ENCODE measurements at places on chromosomes 2 and 18. TPM values are rescaled to one million over a fixed set of nuclear protein-coding genes. Genes with fewer than 3 reads are reported as not detected.

GRCh38 chr18:3679241-3679640, 229.3 kb downstream of the TGIF1 start:
- no peak for DNase-seq

DNA sequence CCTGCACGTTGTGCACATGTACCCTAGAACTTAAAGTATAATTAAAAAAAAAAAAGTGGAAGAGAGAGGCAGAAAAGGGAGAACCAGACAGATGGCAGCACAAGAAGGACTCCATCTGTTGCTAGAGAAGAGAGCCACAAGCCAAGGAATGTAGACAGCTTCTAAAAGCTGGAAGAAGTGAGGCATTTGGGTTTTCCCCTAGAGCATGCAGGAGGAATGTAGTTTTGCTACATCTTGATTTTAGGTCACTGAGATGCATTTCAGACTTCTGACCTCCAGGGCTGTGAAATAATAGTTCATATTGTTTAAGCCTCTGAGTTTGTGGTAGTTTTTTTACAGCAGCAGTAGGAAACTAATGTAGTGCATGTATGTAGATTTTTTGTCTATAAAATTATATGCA, 46.0 kb downstream of the CAVIN2 start:
- DNase-seq, result no peak

DNA sequence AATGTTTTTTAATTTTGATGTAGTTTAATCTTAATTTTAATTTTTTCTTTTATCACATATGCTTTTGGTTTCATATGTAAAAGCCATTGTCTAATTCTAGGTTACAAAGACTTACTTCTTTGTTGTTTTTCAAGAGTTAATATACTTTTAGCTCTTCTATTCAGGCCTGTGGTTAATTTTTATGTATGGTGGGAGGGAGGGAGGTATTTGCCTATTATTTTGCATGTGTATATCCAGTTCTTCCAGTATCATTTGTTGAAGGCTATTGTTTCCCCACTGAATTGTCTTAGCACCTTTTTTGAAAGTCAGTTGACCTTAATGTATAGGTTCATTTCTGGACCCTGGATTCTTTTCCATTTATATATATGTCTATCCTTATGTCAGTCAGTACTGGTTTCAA, 23.4 kb downstream of the USP14 start:
- DNase-seq, result no peak

DNA sequence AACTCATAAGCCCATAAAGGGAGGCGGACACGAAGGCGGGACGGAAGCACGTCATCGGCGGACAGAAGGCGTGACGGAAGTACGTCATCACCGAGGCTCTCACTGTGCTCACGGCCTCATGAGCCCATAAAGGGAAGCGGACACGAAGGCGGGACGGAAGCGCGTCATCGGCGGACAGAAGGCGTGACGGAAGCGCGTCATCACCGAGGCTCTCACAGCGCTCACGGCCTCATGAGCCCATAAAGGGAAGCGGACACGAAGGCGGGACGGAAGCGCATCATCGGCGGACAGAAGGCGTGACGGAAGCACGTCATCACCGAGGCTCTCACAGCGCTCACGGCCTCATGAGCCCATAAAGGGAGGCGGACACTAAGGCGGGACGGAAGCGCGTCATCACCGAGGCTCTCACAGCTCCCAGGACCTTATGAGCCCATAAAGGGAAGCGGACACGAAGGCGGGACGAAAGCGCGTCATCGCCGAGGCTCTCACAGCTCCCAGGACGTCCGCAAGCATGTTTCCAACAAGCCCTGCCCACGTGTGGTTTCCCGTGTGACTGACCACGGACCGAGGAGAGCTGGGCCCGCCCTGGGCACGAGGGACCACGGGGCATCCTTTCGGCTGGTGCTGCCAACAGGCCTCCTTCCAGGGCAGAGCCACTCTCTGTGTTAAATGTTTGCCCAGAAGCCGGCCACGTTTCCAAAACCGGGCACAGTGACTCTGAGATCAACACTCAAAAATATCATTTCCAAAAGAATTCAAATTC, 182.7 kb upstream of the SALL3 start:
- DNase-seq, result no peak

DNA sequence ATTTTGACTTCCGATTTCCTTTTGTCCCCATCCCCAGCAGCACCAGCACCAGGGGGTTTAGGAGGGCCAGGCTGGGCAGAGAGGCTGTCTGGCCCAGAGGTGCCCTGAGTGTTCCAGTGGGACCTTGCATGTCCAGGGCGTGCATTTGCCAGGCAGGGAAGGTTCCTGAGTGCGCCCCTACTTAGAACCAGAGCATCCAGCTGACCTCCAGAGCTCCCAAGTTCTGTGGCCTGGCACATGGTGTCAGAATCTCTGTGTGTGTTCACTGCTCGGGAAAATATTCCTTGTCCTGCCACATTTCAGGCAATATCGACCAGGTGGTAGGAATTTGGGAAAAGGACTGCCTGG, 5.5 kb downstream of the SIX3 start:
- no peak for DNase-seq

The EIF5B gene
- total RNA-seq, result 50.5 TPM

- no peak for DNase-seq
Measured at GRCh38 chr2:106205488-106205887, 11.4 kb upstream of the UXS1 start.

GRCh38 chr2:64982311-64982857, 6.8 kb upstream of the SLC1A4 start:
- no peak for DNase-seq

The CD28 gene
- not detected for total RNA-seq

DNA sequence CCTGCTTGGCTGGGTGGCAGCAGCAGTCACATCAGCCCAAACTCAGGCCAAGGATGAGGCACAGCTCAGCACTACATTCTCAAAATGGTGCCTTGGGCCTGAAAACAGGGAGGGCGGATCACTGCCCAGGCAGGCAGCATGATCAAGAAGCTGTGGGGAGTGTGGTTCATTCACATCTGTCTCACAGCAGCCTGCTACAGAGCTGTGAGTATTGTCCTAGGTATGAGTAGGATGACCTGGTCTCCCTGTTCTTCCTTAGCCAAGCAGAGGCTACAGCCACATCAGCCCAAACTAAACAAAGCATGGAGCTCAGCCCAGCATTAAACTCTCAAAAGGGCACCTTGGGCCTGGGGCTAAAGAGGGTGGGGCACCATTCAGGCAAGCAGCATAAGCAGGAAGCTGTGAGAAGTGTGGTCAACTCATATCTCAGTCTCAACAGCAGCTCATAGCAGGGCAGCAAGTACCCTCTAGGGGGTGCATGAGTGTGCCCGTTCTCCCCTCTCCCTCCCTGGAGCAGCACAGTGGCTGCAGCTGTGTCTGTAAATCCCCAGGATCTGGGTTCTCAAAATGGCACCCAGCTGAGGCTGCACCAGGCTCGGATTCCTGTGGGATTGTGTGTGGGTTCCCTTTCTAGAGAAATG, 139.6 kb downstream of the TRABD2A start:
- DNase-seq, result no peak

DNA sequence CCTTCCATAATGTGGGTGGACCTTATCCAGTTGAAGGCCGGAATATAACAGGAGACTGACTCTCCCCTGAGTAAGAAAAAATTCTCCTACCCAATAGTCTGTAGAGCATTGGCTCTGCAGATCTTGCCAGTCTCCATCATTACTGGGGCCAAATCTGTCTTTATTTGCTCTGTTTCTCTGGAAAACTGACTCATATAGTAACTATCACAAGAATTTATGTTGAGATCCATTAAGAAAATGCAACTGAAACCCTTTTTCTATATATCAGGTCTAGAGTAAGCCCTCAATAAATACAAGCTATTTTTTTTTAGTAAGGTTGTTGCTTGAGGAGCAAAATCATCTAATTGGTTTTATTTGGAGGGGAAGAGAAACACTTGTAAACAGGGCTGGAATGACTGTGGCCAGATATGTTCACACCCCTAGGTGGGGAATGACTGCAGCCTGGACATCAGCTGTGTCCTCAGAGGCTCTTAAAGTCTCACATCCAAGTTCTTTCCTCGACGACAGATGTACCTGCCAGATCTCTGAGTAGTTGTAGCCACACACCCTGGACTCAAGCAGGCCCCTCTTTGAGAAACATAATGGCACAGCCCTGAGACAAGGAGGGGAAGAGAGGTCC, 339.7 kb downstream of the TNS1 start:
- DNase-seq, result no peak

DNA sequence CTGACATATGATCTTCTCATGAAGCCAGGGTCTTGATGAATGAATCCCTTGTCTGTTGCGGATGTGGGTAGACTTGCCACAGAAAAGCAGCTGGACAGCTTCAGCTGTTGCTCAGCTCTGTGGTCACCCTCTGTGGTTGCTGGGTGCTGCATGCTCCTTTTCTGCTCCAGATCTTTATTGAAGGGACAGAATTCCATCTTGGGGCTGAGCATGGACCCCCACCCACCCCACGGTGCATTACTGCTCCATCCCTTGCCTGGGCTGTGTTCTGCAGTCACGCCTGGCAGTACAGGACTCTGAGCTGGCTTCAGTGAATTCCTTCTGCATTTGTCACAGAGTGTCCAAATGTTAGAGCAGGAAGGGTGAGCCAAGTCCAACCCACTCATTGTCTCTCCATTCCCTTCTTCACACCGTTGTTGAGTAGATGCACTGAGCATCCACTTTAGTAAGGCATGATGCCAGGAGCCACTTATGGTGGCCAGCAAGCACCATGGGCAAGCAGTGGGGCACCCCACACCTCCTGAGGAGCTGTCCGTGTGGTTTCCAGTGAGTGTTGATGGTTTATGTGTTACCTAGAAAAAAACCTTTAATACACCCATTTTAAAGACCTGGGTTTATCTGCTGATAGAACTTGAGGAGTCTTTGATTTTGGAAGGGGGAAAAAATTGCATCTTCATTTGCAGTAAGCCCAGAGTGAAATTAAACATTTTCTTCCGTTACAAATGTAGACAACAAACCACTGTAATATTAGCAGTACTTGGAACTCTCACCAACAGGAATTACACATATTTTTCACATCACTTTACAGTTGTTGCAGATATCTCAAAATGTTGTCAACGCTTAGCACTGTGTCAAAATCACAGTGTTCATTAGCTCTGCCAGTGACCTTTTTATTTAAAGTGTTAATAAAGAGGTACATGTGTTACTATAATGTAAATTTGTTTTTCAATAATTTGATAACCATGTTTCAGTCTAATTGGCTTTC, 14.7 kb upstream of the ITGB6 start:
- DNase-seq, result no peak

DNA sequence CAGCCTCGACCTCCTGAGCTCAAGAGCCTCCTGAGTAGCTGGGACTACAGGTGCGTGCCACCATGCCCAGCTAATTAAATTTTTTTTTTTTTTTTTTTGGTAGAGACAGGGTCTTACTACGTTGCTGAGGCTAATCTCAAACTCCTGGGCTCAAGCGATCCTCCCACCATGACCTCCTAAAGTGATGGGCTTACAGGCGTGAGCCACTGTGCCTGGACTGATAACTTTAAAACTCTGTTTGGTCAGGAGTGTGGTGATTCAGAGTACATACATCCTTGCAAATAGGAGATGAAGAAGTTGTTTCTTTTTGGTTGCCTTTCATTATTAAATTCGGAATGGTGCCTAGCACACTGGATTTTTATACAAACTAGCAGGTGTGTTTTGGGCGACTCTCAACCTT, 73.0 kb downstream of the LTBP1 start:
- no peak for DNase-seq

The TMEM247 gene
- total RNA-seq, result not detected

DNA sequence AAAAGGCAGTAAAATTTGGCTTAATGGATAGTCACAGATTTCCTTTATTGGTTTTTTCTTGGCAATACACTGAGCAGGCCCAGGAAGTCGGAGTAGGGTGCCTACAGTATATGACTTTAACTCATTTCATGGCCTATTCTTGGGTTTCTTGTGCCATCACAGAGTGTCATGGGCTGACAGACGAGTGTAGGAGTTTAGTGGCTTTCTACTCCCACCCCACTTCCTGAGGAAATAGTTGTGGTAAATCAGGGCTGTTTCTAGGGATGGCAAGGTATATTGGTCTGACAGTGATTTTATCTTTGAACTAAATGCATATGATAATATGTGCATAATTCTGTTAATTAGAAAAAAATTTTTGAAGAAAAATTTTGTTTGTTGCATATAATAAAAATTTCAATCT, 100.1 kb downstream of the PLCL1 start:
- DNase-seq, result no peak

DNA sequence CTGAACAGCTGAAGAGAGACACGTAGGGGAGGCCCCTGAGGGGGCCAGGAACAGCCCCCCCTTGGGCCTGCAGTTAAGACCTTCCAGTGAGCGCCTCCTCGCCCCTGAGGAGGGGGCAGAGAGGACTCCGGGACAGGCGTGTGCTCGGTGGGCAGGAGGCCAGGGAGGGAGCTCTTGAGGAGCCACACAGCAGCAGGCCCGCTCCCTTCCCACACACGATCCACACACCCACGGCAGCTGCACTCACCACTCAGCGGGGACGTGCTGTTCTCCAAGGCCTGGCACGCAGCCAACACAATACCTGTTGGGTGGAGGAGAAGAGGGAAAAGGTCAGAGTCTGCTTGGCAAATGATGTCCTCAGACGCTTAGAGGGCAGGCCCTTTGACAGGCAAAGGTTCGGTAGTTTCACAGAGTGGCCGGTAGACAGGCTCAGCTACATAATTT, 39.0 kb downstream of the TGFA start:
- DNase-seq, result no peak

DNA sequence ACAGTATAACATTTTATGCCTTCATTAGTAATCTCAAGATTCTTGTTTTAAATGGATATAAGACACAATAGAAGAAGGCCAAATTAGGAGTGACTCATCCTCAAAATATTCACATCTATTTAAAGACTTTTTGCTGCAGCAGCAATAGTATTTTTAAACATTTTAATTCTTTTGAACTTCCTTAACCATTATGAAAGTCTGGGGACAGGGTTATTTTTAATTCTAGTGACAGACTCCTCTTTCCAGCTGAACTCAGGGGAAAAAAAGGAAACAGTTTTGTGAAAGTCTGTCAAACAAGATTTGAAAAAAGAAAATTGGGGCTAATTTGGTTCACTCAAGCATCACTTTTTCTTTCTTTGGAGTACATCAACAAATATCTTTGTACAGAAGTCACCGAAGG, 541.8 kb downstream of the NUP35 start:
- DNase-seq, result no peak

DNA sequence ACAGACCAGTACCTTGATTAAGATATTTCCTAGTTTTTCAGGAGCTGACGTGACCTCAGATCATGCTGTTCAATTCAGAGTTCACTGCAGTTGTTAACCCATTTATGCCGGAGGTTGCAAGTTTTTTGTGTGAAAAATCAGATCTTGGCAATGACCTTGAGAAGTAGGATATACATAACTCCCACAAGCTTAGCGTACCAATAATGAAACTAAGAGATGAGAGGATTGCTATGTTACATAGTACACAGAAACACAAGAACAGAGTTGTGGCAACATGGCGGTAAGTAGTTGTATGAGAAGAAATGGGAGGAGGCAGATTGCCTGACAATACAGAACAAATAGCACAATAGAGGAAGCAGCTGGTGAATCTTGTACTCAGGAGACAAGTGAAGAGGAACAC, 39.1 kb downstream of the PPIG start:
- DNase-seq, result no peak

The ITGA4 gene
- total RNA-seq, result 75.6 TPM

The CFAP210 gene
- 1.0 TPM for total RNA-seq
